Gastroesophageal sphincter (tissue), 4 donors: ENCODE measurements at places on chromosomes 2 and 18.

DNA sequence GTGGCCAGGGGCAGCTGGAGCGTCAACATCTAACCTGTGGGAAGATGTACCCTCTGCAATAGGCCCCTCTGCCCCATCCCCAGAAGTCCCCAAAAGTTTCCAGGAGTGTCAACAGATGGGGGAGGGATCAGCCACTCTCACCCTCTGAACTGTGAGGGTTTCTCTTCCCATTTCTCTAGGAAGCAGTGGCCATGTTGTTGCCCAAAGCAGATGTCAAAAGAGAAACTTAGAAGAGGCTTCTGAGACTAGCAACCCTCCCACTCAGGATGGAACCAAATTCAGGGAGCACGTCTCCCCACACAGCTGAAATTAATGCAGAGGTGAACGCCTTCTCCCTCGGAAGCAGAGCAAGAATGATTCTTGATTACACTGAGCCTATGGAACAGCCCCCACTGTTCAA is 70.3 kb downstream of the ARL4C start:
- ATAC-seq = no peak

- no peak for ATAC-seq
Measured at GRCh38 chr2:54336977-54337255, 80.9 kb upstream of the TSPYL6 start.

DNA sequence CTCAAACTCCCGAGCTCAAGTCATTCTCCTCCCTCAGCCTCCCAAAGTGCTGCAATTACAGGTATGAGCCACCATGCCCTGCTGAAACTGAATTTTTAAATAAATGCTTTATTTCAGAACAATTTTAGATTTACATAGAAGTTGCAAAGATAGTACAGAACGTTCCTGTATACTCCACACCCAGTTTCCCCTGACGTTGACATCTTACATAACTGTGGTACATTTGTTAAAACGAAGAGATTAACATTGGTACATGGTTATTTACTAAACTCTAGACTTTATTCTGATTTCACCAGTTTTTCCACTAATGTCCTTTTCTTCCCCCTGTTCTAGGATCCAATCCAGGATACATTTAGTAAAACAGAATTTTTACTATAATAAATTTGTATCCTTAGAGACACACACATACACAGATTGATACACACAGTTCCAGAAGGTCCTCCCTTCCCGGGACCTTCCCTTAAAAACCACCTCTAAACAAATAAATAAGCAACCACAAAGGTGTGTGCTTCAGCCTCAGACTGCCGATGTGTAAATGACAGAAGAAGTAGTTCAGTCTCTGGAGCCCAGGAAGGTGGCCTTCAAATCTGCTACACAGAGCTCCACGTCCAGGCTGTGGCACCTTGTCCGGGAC is 6.9 kb downstream of the NEU2 start:
- no peak for ATAC-seq

GRCh38 chr2:191637182-191638078 is 40.5 kb upstream of the NABP1 start:
- no peak for ATAC-seq

DNA sequence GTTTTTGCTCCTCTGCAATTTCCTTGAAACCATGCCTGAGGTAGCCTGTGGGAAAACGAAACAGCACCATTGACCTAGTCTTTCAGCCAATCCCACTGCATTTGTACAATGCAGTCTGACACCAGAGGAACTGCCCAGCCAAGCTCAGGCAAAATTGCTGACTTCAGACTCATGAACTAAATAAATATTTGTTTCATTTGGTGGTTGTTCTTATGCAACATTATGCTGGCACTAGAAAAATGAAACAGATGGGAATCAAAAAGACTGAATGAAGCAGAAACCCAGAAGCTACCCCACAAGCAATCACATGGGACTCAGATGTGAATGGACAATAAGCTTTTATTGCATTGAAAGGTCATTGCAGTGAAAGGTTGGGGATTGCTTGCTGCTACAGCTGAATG is 1.7 kb downstream of the NAT8 start:
- no peak for ATAC-seq

- no peak for ATAC-seq
Measured at GRCh38 chr18:10798727-10799550, 273.1 kb downstream of the NAPG start.

DNA sequence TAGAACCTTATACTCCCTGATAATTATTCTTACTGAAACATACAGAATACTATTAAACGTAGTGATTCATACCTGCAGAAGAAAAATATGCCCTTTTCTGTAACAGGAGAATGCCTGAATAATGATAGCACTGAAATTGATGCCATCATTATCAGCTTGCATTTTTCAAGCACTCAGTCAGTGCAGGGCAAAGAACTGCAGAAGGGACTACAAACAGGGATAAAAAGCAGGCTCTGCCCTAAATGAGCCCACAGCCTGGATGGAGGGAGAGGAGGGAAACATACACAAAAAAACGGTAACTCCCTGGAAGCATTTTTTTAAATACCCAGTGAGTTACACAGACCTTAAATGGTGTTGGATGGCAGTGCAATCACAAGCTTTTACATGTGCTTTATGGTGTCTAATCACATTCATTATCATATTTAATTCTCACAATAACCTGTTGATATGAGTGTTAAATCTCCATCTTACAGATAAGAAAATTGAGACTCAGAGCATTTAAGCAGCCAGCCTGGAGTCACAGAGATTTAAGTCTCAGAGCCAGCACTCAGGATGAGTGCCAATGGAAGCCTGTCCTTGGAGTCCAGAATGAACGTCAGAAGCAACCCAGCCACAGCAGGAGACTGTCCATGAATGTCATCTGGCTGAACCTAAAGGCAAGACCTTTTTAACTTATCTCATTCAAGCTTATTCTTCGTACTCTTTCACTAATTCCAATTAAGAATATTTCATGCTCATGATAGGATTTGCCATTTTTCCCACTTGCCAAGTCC is 139.3 kb upstream of the CTNNA2 start:
- no peak for ATAC-seq

DNA sequence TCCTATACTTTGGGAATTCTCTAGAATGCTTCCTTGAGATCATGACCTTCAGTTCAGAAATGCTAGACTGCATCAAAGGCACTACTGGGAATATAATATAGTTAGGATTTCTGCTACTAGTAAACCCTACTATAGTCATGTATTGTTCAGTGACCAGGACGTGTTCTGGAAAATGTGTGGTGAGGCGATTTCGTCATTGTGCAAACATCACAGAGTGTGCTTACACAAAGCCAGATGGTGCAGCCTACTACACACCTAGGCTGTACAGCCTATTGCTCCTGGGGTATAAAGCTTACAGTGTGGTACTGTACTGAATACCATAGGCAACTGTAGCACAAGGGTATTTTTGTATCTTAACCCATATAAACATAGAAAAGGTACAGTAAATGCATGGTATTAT is 13.0 kb downstream of the CXCR4 start:
- ATAC-seq = no peak

DNA sequence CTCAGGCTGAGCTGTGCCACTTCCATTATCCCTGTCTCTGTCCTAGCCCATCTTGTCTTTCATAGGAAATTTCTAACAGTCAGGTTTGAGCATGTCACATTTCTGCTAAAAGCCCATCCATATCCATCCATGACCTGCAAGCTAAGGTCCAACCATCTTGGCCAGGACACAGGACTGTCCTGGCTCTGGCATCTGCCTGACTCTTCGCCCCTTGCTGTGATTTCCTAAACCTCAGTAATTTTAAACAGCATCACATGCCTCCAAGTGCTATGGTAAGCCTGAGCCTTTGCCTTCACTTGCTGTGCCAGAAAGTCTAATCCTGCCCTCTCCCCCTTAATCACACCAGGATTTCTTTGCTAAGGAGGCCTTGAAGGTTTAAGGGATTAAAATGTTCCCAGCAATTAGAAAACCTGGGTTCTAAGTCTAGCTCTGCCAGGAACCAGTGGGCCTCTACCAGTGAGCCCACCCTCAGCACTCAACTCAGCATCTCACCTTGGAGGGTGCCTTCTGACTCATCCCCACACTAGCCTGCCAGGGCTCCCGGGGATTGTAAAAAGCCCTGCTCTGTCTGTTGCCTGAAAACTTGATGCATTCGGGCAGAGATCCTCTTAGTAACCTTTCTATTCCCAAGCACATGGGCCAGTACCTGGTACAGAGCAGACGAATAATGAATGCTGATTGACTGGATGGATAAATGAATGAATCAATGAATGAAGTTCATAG is 411.0 kb downstream of the LRATD1 start:
- ATAC-seq = peak; percentile 39

GRCh38 chr2:41119489-41119888 is 667.6 kb upstream of the SLC8A1 start:
- no peak for ATAC-seq

GRCh38 chr2:44135771-44136170 is 32.9 kb upstream of the PPM1B start:
- no peak for ATAC-seq

GRCh38 chr2:119252186-119253113 is 28.8 kb downstream of the STEAP3 start:
- no peak for ATAC-seq

DNA sequence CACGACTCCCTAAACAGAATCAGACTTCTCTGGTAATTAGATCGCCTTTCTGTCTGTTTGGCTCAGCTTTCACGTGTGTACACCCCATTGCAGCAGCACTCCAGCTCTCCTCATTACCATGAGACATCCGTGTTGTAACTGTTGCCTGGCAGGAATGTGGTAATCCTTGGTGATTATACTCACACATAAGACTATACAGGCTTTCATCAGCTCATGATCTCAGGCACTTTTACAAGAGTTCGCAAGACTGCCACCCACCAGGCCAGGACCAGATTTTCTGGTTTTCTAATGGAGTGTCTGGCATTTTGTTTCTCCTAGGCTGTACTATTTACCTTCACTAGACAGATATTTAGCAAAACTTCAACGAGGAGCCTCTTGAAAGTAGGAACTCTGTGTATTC is 50.2 kb downstream of the ACVR1 start:
- peak; percentile 72 for ATAC-seq

GRCh38 chr2:64854773-64855237 is 134.4 kb upstream of the SLC1A4 start:
- ATAC-seq = peak; percentile 22
